ENCODE measurements at places on chromosomes 16 and 17. TPM values are rescaled to one million over a fixed set of nuclear protein-coding genes. Genes with fewer than 3 reads are reported as not detected.

ATP1B2 gene
- 0.21 TPM for polyA plus RNA-seq

CHST4 gene
- polyA plus RNA-seq: not detected

HOXB1 gene
- polyA plus RNA-seq: not detected

POLR2A gene
- polyA plus RNA-seq: 48.6 TPM

RPS6KB1 gene
- 21.9 TPM for polyA plus RNA-seq

DECR2 gene
- 9.4 TPM for polyA plus RNA-seq

ABCA3 gene
- not detected for polyA plus RNA-seq

- H3K27ac ChIP-seq: no peak overlapping the region
- no peak overlapping the region for H3K4me3 ChIP-seq
- no peaks in the 10 kb centered on the region for H3K27me3 ChIP-seq
- no peak for DNase-seq
These were observed 55.0 kb downstream of the SMPD3 start for GRCh38 chr16:68393333-68393732.

- no peaks in the 10 kb centered on the region for H3K27me3 ChIP-seq
- H3K4me3 ChIP-seq: no peak overlapping the region
- no peak overlapping the region for H3K27ac ChIP-seq
- peaks cover 7% of the 10 kb centered on the region for H3K36me3 ChIP-seq
- no peak for DNase-seq
- H3K4me1 ChIP-seq: peaks cover 3% of the 10 kb centered on the region
These were observed 365.7 kb downstream of the SEC14L1 start for GRCh38 chr17:77506371-77506991.

GRCh38 chr17:17794382-17794781 lies 42.4 kb downstream of the SREBF1 start:
- H3K4me3 ChIP-seq: no peak overlapping the region
- no peaks in the 10 kb centered on the region for H3K36me3 ChIP-seq
- no peaks in the 10 kb centered on the region for H3K27me3 ChIP-seq
- H3K4me1 ChIP-seq: peaks cover 26% of the 10 kb centered on the region

DNA sequence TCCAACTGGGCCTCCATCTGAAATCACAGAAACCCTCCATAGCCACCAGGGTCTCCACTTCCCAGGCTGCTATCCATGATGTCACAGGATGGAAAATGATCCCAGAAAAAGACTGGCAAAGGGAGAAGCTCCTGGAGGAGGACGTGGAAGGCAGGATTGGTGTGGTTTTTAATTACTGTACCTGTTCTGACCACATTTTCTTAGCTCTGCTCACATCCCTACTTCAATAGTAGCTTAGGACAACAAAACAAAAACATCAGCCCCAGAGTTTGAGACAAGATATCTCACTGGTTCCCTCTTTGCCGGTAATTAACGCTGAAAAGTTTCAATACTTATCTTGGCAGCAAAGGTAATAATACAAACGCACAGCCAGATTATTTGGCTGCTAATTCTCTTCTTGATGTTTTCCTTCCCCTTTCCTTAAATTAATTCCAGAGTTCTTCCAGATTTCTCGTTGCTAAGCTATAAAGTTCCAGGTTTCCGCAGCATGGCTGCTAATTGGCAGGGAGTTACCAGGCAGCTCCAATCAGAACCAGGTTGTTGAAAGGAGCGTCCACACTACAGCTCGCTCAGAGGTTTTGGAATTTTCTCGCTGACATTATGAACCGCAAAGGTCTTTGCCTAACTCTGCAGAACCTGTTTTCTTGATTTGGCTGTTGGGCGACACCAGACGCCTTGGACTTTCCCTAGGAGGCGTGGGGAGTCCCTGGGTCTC lies 263.4 kb downstream of the MRTFB start:
- H3K36me3 ChIP-seq: no peaks in the 10 kb centered on the region
- peaks cover 14% of the 10 kb centered on the region for H3K27me3 ChIP-seq
- H3K4me3 ChIP-seq: no peak overlapping the region
- peak overlapping the region; percentile 66 for H3K27ac ChIP-seq
- DNase-seq: no peak

DNA sequence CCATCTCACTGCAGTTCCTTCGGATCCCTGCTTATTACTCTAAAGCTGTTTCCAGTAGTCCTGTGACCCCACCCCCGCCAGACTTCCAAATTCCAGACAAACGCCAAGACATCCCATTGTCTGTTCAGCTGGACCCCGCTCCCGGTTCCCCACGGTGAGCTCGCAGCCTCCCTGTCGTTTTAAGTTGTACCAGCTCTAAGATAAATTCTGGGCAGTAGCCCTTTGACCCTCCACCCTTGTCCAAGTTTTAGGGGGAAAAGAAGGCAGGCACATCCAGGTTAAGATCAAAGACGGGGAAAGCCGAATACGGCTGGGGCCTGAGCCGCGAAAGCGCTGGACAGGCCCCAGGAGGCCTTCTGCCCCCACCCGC lies 589 bp downstream of the ARL6IP1 start:
- peaks cover 27% of the 10 kb centered on the region for H3K4me1 ChIP-seq
- H3K36me3 ChIP-seq: no peaks in the 10 kb centered on the region
- DNase-seq: no peak
- peak overlapping the region; percentile 96 for H3K27ac ChIP-seq

- no peaks in the 10 kb centered on the region for H3K4me1 ChIP-seq
- H3K36me3 ChIP-seq: peaks cover 4% of the 10 kb centered on the region
- H3K27me3 ChIP-seq: no peaks in the 10 kb centered on the region
- H3K4me3 ChIP-seq: no peak overlapping the region
- DNase-seq: no peak
These were observed 224.4 kb downstream of the PRKCA start for GRCh38 chr17:66526827-66527226.

- H3K4me3 ChIP-seq: no peak overlapping the region
- no peak for DNase-seq
- H3K4me1 ChIP-seq: no peaks in the 10 kb centered on the region
These were observed 10.0 kb downstream of the GPT2 start for GRCh38 chr16:46894036-46894672.

DNA sequence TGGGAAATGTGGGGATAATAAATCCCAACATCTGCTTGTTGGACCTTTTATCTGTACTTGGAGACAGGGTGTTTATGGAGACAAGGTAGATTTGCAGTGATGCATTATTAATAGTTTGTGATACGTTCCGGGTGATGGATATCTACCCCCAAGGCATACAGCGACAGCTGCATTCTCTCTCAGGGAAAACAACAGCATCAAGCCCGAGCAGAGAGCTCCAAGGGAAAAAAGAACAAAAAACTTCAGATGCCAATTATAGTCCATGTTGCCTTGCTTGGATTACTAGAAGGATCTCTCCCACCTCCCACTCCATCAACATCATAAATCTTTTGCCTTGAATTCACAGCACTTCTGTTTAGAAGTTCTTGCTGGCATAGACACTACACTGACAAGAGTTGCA lies 187.5 kb upstream of the CDH11 start:
- no peak for DNase-seq
- no peaks in the 10 kb centered on the region for H3K36me3 ChIP-seq
- H3K27me3 ChIP-seq: no peaks in the 10 kb centered on the region
- no peak overlapping the region for H3K4me3 ChIP-seq
- no peak overlapping the region for H3K27ac ChIP-seq

DNA sequence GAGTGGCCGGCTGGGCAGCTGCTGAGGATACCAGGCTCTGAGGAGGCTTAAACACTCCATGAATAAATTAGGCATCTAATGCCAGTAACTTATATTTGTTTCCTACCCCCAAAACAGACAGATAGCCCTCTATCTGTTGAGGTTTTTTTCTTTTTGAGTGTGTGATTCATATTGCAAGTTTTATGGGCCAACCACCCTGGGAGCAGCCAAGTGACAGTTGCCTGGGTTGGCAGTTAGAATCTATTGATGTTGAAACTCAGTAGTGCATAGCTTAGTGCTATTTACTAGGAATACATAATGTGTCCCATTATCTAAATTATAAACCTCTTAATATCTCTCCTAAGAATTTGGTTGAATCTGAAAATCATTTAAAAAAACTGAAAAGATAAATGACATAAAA lies 397.4 kb downstream of the CA10 start:
- no peak overlapping the region for H3K4me3 ChIP-seq
- no peaks in the 10 kb centered on the region for H3K4me1 ChIP-seq
- peaks cover 29% of the 10 kb centered on the region for H3K27me3 ChIP-seq
- H3K36me3 ChIP-seq: no peaks in the 10 kb centered on the region

- no peaks in the 10 kb centered on the region for H3K4me1 ChIP-seq
- no peak for DNase-seq
- no peaks in the 10 kb centered on the region for H3K36me3 ChIP-seq
- no peak overlapping the region for H3K27ac ChIP-seq
- H3K4me3 ChIP-seq: no peak overlapping the region
These were observed 167.8 kb upstream of the AXIN2 start for GRCh38 chr17:65729207-65729606.

DNA sequence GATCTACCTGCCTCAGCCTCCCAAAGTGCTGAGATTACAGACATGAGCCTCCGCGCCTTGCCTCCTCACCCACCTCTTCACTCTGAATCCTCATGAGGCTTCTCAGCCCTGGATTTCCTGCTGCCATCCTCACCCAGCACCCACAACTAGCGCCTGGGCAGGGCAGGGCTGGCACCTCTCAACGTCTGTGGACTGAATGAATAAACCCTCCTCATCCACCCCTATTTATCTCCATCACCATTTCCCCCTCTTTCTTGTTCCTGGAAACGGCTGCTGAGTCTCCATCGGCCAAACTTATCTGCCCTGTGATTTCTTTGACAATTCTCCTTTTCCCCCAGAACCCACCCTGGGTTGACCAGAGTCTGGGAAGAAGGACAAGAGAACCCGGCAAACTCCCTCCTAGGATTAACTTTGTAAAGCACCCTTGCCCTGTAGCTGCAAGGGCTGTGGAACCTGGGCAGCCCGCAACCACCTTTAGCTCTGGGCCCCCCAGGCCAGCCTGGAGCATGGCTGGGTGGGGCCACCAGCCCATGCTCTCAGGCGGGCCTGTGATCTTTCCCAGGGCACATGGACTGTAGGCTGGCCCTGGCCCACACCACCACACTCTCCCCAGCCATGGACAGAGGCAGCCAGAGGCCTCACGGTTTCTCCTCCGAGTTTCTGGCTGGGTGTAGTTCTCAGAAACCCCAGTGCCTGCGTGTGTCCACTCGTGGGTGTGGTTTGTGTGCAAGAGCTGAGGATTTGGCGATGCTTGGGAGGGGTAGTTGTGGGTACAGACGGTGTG lies 2.4 kb downstream of the SPN start:
- peak overlapping the region; percentile 94 for H3K27ac ChIP-seq
- H3K36me3 ChIP-seq: no peaks in the 10 kb centered on the region
- peak overlapping the region; percentile 85 for H3K4me3 ChIP-seq
- no peaks in the 10 kb centered on the region for H3K27me3 ChIP-seq
- peaks cover 63% of the 10 kb centered on the region for H3K4me1 ChIP-seq

DNA sequence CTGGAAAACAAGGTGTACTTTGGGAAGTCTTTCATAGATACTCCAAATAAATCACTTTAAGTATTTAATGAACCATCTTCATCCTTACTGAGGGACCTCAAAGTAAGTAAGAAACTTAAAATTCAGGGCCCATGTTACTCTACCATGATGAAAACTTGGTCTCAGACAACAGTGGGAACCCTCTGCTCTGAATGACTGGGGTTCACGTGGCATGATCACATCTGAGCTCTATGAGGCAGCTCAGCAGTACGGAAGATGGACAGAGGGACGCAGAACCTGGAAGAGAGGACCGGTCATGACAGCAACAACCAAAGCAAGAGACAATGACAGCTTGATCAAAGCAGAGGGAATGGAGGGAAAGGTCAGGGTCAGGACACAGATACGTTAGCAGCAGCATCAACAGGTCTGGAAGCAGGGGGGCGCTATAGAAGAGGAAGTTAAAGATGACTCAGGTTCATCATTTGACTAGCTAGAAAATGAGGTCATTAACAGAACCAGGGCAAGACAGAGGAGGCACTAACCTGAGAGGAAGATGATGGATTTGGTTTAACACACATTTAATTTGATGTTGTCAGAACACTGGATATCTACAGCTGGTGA lies 9.5 kb downstream of the XPO6 start:
- peaks cover 20% of the 10 kb centered on the region for H3K4me1 ChIP-seq
- no peaks in the 10 kb centered on the region for H3K27me3 ChIP-seq
- H3K36me3 ChIP-seq: peaks cover 25% of the 10 kb centered on the region

DNA sequence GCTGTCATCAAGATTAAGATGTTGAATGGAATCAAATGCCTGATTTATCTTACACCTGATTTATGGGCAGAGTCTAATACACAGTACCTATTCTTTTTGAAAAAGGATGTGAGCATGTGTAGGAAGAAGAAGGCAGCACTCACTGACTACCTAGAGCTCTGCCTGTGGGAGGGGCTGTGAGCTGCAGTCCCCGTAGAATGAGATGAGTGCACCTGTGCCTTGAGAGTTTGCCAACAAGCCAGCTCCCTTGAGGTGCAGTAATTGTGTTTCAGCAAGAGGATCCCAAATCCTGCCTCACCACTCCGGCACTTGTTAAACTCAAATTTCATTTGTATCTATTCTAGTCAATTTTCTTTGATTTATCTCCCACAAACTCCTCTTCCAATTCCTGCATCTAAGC lies 46.0 kb downstream of the CDH11 start:
- H3K4me1 ChIP-seq: no peaks in the 10 kb centered on the region
- no peak overlapping the region for H3K4me3 ChIP-seq
- H3K36me3 ChIP-seq: no peaks in the 10 kb centered on the region
- no peak overlapping the region for H3K27ac ChIP-seq
- H3K27me3 ChIP-seq: no peaks in the 10 kb centered on the region

DNA sequence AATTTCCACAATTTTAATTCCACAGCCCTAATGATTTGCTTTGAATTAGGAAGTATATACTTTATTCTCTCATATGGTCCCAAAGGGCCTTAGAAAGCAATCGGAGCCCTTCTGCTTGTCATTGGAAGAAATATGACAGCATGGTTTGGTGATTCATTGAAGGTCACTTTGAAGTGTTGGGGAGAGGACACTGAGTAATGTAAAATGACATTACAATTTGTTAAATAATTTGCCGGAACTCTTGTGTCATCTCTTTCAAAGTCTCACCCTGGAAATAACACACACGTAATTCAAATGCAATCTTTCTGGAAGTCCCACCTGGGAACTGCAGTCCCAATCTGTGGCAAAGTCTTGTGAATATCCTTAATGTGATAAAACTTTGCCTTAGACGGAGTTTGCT lies 59.8 kb downstream of the BMERB1 start:
- H3K27me3 ChIP-seq: no peaks in the 10 kb centered on the region
- no peak overlapping the region for H3K27ac ChIP-seq
- DNase-seq: no peak
- H3K4me3 ChIP-seq: no peak overlapping the region

DNA sequence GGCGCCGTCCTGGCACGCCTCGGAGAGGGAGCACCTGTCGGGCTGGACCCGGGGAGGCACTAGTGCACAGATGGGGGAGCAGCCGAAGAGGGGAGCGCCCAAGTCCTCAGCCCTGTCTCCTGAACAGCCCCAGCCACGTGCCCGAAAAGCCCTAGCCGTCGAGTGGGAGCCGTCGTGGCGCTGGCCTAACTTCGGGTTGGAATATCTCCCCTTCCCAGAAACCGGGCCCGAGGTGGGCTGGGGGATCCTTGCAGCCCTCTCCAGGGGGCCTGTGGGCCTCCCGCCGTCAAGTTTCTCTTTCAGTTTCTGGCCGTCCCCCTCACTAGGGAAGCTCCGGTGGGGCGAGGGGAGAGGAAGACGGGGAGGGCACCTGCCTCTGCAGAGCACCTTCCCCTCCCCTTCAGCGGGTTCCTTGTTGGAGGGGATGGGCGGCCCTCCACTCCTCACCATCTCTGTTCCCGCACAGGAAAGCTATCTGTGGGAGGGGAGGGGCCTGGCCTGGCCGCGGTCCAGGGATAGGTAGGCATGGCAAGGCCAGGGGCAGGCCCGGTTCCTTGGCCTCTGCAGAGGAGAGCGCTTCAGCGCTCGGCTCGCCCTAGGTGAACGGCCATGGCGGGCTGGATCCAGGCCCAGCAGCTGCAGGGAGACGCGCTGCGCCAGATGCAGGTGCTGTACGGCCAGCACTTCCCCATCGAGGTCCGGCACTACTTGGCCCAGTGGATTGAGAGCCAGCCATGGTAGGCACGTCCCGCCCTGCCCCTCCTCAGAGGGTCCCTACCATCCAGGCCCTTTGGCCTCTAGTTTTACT lies 709 bp downstream of the STAT5A start:
- peaks cover 55% of the 10 kb centered on the region for H3K4me1 ChIP-seq
- peak overlapping the region; percentile 92 for H3K27ac ChIP-seq
- H3K4me3 ChIP-seq: peak overlapping the region; percentile 87
- no peaks in the 10 kb centered on the region for H3K36me3 ChIP-seq
